Retina (tissue), 1 donor: ENCODE measurements at places on chromosomes 2 and 18.

GRCh38 chr2:151914989-151915628 is 86.9 kb upstream of the ARL5A start:
- DNase-seq, result no peak

DNA sequence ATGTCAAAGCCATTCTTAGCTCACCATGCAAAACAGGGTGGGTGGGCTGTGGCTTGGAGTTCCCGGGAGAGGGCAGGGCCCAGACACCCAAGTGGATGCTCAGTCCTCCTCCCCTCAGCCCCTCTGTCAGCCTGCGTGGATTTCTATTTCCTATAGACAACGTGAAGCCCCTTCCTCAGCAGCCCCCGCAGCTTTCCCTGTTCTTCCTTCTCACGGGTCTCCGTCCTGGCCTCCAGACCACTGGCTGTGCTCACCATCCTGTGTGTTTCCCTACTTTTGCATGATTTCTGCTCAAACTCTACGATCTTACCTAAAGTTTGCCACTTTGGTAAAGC is 155.0 kb upstream of the PXDN start:
- DNase-seq, result no peak

GRCh38 chr2:95261602-95262001 is 12.6 kb upstream of the PROM2 start:
- no peak for DNase-seq

DNA sequence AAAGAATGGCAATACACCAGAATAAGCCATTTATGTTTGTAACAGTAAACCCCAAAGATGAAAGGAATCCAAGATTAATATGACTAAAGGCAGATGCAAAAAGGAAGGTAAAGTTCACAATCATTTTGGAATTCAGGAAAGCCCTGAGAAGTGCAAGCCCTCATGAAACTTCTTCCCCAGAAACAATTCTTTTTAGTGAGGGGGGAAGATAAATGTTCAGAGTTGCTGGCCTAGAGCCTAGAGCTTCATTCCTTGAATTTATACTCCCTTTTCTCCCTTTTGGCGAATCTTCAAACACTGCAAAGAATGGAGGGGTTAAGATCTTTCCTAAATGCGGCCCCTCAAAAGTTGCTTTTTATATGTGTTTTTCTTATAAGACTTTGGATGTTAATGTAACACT is 368.8 kb downstream of the MEIS1 start:
- no peak for DNase-seq

DNA sequence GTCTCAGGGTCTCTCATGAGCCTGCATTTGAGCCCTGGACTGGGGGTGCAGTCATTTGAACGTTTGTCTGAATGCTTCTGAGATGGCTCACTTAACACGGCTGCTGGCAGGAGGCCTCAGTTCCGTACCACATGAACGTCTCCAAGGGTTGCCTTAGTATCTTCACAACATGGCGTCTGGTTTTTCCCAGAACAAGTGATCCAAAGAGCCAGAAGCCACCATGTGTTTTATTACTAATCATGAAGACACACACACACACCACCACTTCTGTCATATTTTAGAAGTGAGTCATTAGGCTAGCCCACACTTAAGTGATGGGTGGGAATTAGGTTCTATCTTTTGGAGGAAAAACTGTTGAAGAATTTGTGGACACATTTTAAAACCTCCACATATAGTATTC is 15.0 kb upstream of the MYO1B start:
- DNase-seq, result no peak

GRCh38 chr18:48127606-48128005 is 197.1 kb upstream of the SMAD2 start:
- DNase-seq, result no peak

DNA sequence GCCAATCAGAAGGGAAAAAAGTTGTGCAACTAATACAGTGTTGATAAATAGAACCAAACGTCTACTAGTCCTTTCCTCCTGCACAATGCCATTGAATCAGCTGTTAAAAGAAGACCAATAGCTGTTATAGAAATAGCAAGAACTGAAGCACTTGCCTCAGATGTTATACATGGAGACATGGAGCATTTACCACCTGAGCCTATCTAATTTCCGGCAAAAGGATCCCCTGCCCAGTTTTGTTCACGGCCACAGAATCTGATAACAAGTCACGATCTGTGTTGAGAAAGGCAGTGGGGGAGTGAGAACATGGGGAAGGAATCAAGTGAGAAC is 285.4 kb downstream of the ZEB2 start:
- no peak for DNase-seq

GRCh38 chr2:231743376-231744116 is 35.2 kb downstream of the PTMA start:
- no peak for DNase-seq

- no peak for DNase-seq
Measured at GRCh38 chr2:101089419-101089818, 61.8 kb downstream of the TBC1D8 start.

- DNase-seq, result no peak
Measured at GRCh38 chr18:59357928-59358327, 1.1 kb downstream of the LMAN1 start.

- DNase-seq, result no peak
Measured at GRCh38 chr2:69159986-69160385, 147.0 kb downstream of the ANTXR1 start.
